ENCODE measurements at places on chromosomes 6 and 20.

- DNase-seq: no peak
Observed at GRCh38 chr6:33481192-33481591, 26.8 kb downstream of the ZBTB9 start.

GRCh38 chr20:19996222-19996621 is 20.9 kb upstream of the NAA20 start:
- DNase-seq: no peak

DNA sequence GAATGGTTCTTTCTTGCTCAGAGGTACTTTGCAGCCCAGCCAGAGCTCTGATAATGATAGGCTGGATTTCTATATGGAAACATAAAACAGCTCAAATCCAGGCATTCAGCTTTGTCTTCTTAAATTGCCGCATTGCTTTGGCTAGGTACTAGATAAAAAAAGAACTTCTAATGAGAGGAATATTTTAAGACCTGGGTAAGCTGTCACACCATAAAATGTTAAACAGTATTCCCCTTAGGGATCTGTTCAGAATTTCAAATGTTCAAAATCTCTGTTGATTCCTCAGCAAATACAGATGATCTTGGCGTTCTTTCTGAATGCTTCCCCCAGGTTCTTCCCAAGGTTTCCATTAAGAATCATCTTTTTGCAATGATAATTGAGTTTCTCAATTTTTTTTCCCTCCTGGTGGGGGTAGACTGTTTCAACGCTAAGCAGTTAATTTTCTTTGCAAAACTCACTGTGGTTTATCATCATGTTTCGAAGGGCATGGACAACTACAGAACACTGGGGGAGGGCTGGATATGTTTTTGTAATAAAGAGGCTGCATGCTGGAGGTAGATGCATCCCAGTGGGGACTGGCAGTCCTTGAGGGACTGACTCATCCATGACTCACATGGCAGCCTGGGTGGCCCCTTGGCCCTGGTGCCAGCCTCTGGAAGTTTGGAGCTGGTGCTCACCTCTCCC is 31.0 kb downstream of the TIAM2 start:
- no peak for DNase-seq

DNA sequence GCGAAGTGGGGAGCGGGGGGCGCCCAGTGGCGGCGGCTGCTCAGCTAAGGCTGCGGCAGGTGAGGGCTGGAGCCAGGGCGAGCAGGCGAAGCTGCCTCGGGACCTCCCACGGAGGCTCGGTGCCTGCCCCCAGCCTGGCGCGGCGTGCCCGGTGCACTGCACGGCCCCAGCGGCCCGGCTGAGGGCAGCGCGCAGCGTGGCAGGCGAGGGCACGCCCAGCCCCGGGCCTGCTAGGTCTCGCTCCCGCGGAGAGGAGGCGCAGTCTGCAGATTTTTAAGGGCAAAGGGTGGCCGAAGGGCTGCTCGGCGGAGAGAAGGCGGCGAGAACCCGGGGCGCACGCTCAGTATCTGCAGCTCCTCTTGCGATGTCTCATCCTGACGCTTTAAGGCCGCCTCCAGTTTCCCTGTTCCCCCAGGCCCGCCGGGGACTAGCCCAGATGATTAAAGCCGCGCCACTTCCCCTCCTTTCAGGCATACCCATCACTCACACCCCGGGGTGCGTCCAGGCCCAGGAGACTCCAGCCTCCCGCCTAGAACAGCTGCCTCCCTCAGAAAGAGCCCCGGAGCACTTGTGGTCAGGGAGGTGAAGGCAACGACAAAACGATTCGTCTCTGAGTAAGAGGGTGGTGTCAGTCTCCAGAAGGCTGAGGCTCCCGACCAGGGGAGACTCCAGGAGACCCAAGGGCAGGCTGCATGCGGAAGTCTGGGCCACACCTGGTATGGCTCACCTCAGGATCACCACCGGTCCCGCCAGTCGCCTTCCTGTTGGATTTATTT is at the start of gene FERMT1:
Gene FERMT1, minus strand, starts transcription at position 158 of the 776 bp plus-strand sequence. CDS start 3,476 bp downstream, outside the sequence.
- DNase-seq: peak; percentile 82

DNA sequence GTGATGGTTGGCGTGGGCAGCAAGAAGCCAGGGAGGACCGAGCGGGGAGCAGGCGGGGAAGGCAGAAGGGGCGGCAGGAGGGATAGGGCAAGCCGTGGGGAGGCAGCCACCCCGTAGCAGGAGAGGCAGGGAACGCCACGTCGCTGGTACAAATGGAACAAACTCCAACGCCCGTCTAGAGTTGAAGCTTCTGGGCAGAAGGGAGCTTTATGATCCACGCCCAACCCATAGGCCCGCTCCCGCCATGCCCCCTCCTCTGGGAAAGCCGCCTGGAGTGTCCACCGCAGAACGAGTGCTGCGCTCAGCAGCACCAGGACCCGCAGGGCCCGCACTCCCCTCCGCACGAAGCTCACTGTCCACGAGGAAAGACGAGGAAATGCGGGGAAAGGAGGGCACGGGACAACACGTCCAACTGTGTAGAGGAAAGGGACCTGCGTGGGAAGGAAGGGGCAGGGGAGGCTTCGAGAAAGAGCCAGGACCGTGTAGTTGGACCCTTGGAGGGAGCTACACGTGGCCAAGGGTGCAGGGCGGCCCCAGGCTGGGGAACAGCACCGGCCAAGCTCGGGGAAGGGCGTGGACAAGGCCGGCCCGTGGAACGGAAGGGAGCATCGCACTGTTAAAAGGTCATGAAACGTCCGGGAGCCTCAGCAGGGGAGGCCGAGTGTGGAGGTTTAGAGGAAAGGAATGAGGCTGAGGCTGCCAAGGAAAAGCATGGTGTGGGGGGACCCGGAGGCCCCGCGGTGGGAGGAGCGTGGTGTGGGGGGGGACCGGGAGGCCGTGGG is 204.0 kb downstream of the DLL1 start:
- DNase-seq: no peak

- no peak for DNase-seq
Observed at GRCh38 chr20:38799203-38799602, 6.3 kb upstream of the PPP1R16B start.

DNA sequence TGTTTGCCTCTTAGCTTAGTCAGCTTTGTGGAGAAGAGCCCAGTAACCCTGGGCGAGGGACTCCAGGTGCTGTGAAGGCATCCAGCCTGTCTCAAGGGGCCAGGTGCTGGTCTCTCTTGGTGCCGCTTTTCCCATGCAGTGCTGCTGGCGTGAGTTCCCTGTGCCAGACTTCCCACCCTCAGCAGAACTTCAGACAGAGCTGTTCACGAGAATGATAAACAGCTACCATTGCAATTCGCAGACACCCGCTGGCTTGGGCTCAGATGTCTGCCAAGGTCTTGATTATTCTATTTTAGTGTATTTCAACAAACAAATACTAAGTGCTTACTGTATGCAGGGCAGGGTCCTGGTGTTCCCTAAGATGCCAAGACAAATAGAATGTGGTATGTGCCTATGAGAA is 57.7 kb downstream of the RNF217 start:
- DNase-seq: no peak

DNA sequence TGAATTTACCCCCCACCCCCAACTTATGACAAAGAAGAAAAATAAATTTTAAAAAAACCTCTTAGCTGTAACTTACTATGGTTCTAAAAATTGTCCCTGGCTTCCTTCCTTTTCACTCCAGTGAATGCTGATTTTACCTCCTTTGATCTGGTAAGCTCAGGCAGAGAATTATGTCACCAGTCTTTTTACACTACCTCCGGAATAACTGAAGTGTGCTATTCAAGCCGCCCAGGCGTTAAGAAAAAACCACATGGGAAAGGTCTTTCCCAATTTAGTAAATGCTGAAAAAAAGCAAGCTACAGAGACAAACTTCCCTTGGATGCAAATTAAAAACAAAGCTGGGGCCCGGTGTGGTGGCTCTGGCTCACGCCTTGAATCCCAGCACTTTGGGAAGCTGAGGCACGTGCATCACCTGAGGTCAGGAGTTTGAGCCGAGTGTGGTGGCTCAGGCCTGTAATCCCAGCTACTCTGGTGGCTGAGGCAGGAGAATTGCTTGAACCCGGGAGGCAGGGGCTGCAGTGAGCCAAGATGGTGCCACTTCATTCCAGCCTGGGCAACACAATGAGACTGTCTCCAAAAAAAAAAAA is 12.4 kb downstream of the SNX5 start:
- no peak for DNase-seq

DNA sequence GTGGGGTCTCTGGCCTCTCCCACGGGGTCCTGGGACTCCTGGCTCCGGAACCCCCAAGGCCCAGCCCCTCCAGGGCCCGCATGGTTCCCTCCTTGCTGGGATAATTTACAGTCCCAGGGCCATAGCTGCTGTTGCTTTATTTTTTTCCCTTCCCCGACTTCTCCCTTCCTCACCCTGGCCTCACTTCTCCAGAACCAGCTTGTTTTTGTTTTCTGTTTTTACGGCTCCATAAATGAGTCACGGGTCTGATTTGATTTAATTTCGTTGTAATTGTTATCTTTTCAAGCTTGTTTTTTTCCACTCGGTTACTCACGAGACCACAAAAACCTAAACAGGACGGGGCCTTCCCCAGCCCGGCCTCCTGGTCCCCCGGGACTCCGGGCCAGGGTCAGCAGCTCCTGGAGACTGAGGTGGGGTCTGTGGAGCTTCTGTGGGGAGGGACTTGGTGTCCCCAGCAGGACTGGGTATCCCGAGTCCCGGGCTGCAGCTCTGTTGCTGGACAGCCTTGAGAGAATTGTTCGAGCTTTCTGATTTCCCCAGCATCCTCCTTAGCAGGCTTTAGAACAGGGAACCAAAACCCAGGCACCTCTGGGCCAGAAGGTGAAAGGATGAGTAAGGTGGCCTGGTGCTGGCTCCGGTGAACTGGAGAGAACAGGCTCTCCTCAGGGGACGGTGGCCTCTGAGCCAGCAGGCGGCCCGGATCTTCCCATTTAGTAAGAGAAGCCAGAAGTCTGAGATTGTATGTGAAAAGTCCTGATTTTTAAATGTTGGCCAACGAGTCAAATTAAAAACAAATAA is 94.9 kb downstream of the CEBPB start:
- peak; percentile 64 for DNase-seq

- no peak for DNase-seq
Observed at GRCh38 chr20:19947611-19948264, 69.4 kb upstream of the NAA20 start.

DNA sequence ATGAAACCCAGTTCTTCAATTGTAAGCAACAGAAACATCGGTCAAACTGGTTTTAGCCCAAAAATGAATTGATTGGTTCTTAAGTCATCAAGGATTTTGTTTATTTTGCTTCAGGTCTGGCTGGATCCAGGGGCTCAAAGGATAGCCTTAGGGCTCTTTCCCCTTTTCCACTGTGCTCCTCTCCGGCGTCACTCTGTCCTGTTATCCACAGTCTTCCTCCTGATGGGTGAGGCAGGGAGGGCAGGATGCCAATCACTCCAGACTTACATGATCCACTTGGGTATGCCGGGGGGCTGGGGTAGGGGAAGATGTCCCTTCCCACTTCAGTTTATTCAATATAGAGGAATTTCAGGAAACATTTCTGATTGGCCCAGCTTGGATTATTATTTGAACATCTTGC is 40.0 kb downstream of the PLAGL2 start:
- no peak for DNase-seq

- DNase-seq: no peak
Observed at GRCh38 chr6:170448751-170449630, 104.1 kb downstream of the PSMB1 start.

DNA sequence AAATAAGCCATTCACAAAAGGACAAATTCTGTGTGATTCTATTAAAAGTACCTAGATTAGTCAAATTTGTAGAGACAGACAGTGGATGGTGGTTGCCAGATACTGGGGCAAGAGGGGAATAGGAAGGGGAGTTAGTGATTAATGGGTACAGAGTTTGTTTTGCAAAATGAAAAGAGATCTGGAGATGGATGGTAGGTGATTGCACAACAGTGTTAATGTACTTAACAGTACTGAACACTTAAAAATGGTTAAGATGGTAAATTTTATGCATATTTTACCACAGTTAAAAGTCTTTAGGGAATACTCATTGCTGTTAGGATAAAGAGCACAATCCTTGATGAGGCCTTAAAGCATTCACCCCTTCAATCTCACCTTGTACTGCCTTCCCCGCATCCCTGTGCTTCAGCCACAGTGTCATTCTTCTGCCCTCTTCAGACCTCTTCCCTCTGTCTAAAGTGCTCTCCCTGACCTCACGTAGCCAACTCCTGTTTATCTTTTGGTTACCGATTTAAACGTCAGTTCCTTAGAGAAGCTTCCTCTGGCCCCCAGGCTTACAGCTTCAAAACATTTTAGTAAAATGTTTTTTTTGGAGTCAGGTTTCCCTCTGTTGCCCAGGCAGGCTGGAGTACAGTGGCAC is 11.8 kb downstream of the PSMF1 start:
- DNase-seq: no peak

DNA sequence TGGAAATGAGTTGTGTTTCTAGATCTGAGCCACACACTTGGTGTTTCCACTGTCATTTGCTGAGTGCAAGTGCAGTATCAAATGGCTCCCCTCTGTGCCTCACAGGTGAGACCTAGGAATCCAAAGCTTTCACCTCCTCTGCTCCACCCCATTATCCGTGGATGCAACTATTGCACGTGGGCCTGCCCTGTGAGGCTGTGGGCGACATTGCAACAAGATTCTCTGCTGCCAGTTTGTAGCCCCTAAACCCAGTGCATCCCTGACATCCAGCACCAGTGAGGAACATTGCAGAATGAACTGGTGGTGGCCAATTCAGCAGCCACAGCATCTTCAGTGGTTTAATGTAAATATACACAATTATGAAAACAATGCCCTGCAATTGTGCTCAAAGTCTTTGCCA is 115.0 kb upstream of the FOXA2 start:
- no peak for DNase-seq

DNA sequence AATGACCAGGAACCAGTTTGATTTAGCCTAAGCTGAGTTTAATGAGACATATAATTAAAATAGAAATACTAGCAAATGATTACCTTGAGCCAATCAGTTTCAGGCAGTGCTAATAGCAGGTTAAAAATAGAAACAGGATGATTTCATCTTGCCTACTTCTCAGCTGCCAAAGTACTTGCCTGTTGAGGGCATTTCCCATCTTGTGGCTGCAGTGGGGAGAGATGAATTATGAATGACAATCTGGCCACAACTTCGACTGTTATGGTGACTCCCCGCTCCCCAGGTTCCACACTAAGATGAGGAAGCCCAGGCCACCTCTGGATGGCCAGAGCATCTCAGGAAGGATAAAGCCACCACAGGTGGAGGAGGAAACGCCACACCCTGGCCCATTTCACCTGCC is 31.3 kb downstream of the MBOAT1 start:
- DNase-seq: no peak

All from SK-N-SH (cell line).